Hematopoietic multipotent progenitor cell treated with erythropoietin and hydrocortisone succinate and interleukin-3 and kit ligand, for 4 days (in vitro differentiated cells): ENCODE measurements at places on chromosomes 11 and 22.

DNA sequence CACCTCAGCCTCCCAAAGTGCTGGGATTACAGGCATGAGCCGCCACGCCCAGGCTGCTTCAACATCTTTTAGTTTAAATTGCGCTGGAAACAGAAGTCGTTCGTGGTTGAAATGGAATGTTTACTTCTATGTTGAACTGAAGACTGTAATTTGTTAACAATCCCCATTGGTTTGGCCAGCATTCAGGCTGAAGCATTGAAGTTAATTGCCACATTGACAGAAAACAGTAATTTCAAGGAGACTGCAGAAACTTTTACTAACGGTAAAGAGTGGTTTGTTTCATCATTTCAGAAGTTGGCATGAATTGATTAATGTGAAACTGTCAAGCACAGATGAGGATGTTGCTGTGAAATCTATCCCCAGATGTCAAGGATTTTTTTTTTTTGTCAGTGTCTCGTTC lies 14.2 kb downstream of the AP5B1 start:
- DNase-seq = peak; percentile 81

DNA sequence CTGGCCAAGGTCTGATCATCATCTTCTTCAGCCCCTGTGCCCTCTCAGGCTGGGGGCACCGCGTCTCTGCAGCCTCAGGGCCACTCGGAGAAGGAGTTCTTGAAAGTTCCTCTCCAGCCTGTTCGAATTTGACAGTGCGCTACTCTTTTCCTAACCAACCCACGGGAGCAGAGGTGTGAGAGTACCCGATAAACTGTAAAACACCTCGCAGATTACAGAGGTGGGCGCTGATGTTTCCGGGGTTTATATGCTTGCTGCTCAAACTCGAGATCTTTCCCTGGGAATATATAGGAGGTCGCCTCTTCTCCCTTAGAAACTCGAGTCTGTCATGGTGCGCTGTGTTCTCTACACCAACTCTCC lies 515 bp downstream of the CTR9 start:
- DNase-seq = no peak

DNA sequence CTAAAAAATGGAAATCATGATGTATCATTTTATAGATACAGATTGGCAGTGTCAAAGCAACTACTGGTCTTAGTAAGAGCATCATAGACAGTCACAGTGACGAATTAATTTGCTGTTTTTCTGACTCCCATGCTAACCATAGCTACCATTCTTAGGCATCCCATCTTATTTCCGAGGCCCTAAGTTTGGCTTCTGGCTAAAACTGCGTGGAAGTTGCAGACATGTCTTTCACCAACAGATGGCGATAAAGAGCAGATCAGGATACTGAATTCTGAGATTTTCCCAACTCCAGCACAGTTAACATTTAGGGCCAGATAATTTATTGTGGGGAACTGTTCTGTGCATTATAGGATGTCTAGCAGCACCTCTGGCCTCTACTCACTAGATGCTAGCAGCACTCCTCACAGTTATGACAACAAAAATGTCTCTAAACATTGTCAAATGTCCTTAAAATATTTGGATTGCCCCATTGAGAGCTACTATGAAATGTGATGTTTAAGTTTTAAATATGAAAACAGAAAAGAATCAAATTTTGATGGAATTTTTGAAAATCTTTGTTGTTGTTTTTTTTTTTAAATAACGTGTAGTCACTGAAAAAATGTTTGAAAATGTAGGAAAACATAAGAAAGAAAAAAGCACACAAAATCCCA lies 16.3 kb downstream of the OR2AG2 start:
- peak; percentile 53 for DNase-seq

DNA sequence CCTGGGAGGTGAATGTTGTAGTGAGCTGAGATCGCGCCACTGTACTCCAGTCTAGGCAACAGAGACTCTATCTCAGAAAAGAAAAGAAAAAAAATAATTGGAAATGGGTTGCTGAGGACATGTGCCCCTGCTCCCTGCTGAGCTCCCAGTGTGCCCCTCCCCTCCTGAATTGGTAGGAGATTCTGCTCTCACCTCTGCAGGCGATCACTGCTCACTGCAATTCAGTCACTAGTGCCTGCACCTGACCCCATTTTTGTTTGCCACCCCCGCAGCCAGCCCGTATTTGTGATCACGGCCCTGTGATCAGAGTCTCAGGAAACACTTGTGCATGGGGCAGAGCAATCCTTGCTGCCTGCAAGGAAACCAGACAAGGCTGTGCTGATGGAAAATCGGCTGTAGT lies 16.3 kb upstream of the SEC14L3 start:
- no peak for DNase-seq

DNA sequence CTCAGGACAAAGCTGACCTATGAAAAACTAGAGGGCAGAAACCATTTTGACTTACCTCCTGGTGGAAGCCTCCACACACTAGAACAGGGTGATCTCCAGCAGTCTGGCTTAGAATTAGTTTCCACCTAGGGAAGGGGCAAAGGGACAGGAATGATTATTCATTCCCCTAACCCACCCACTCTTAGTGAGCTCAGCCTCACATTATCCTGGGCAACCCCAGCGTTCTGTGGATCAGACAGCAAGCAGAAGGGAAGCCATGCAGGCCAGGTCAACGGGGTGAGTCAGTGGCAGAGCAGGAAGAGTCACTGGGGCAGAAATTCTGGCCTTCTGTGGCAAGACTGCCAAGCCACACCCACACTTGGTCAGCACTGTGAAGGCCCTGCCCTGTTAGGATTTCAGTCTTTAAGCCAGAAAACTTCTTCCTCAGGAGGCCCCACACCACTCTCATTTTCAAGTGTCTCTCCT lies 10.5 kb downstream of the NUMA1 start:
- peak; percentile 81 for DNase-seq

DNA sequence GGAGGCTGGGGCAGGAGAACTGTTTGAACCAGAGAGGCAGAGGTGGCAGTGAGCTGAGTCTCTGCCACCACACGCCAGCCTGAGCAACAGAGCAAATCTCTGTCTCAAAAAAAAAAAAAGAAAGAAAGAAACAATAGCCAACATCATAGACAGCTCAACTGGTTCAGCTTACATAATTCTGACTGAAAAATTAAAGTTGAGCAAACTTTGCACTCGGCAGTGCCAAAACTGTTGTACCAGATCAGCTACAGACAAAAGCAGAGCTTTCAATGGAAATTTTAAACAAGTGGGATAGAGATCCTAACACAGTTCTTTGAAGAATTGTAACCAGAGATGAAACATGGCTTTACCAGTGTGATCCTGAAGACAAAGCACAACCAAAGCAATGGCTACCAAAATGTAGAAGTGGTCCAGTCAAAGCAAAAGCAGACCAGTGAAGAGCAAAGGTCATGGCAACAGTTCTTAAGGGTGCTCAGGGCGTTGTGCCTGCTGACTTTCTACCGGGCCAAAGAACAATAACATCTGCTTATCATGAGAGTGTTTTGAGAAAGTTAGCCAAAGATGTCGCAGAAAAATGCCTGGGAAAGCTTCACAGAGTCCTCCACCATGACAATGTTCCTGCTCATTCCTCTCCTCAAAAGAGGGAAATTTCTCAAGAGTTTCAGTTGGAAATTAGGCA lies 59.3 kb downstream of the TTC28 start:
- DNase-seq = no peak

DNA sequence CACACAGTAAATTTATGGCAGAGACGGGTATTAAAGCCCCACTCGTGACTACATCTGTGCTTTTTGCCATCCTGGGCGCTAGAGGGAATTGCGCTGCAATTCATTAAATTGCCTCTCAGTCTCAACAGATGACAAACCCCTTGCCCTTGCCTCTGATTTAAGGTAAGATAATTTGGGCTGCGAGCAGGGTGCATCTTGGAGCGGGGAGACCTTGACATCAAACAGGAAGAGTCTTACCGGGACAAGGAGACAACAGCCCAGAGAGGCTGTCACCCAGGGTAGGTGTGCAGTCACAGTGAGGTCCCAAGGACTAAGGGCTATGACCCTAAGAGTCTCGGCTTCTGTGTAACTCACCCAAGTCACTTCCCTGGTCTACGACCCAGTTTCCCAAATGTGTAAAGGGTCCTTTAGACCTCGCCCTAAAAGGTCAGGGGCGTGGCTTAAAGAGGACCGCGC lies 449 bp upstream of the TOM1 start:
- DNase-seq = peak; percentile 65

DNA sequence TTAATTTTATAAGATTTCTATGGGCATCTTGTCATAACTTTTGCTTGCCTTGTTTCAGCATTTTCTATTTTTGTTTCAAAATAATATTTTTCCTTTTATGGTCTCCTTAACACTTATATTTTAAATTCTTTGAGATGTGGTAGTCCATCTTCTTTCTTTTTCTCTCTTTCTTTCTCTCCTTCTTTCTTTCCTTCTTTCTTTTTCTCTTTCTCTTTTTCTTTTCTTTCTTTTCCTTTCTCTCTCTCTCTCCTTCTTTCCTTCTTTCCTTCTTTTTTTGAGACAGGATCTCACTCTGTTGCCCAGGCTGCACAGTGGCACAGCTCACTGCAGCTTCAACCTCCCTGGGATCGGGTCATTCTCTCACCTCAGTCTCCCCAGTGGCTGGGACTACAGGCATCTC lies 36.1 kb upstream of the OR10G7 start:
- DNase-seq = no peak

- DNase-seq = no peak
Observed at GRCh38 chr11:86115542-86116385, 46.9 kb upstream of the PICALM start.

DNA sequence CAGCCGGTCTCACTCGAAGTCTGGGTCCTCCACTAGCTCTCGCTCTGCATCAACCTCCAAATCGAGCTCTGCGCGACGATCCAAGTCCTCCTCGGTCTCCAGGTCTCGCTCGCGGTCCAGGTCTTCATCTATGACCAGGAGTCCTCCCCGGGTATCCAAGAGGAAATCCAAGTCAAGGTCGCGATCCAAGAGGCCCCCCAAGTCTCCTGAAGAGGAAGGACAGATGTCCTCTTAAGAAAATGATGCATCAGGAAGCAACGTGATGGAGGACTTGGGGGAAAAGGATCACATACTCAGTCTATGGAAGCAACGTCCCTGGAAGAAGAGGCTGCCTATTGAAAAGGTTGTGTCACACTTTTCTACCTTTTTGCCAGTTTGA lies 1.1 kb downstream of the SRSF8 start:
- DNase-seq = no peak
